ENCODE measurements at places on chromosomes 4 and X.

- no peak for DNase-seq
These were observed 7.9 kb downstream of the HUWE1 start for GRCh38 chrX:53678667-53679066.

DNA sequence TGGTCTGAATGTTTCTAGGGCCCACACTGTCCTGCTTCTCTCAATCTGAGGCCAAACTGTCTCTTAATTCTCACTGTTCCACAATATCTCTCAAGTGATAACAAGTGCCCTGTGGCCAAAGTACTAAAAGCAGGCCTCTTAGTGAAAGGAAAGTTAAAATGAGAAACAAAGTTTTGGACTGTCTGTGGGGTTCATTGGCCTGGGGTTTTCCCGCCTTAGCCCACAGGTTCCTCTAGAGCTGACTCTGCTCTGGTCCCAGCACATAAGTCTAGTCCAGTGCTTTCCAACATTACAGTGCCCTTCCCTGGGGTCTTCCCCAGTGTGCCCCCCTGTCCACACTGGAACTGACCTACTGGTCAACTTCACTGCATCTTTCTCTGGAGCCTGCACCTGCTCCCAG lies 6.3 kb downstream of the MAGEB1 start:
- DNase-seq: no peak

DNA sequence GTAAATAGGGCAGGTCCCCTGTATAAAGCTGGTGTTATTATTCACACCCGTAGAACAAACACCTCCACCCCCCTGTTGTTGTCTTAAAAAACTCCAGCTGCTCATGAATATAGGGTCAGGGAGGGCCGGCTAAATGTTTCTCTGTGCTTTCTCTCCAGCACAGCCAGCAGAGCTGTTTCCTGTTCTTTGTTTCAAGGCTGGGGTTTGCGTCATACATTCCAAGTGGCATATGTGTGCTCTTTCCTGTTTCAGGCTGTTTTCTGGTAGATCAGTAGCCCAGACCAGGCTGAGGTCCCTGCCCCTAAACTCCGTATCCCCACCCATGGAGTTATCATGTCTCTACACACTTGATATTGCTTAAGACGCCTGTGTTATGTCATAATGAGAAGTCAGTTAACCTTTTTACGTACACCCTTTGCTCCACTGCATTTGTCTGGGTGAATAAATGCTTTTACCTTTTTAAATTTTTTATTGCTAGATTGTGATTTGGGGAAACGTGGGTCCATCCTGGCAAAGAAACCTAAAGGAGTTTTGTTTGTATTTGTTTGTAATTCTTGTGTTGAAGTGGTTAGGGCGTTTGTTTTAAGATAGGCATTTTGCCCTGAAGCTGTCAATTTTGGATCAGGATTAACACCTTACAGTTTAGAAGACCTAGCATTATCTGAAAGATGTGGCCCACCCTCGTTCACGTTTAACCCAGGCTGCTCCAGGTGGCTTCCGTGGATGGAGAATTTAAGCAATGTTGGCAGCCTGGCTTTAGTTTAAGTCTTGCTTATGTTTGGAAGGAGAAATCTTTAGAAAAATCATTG lies 3.3 kb downstream of the KLF3 start:
- DNase-seq: peak; percentile 77

DNA sequence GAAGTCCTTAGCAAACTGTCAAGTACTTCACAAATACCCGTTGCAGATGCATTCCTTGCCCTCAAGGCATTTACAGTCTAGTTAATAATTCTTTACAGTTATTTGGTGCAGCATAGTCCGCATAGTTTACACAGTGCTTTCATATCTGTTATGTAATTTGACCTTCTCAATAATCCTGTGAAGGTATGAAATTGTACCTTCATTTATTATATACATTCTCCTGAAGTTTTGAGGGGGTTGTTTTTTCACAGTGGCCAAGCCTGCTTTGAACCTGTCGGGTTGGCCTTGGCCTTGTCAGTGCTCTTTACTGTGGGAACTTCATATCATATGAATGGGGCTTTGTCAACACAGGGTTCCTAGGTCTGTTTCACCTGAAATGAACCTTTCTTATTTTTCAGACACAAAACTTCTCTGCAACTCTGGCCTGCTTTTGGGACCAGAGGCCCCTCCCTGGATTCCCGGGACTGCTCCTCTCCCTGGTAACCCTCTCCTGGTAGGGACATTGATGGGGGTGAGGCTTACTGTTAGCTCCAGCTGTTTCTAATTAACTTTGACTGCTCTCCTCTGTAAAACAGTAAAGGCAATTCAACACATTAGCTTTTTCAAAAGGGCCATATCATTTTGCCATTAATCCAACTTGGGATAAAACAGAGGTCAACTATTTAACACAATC lies 9.1 kb downstream of the IGFBP7 start:
- no peak for DNase-seq
